ENCODE measurements at places on chromosomes 12 and 14.

DNA sequence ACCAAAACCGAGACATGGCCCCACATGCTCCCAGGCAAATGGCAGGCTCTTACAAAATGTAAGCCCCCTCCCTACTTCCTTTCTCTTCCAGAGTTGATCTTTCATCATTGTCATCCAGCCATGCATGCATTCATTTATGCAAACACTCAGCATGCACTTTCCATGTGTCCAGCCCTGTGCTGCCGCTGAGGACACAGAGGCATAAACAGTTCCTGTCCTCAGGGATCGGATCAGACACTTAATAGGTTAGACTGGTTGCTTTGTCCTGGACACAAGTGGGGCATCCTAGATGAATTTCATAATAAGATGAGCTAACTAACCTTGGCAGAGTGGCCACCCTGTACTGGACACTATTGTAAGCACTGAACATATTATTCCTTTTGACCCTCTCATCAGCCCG is 23.1 kb downstream of the PRIMA1 start:
- DNase-seq = peak; percentile 30

- no peak for DNase-seq
Observed at GRCh38 chr14:22870811-22871223, 723 bp upstream of the LRP10 start.

- DNase-seq = peak; percentile 68
Observed at GRCh38 chr12:88553941-88554658, 26.2 kb downstream of the KITLG start.

- no peak for DNase-seq
Observed at GRCh38 chr14:70366911-70367310, 7.4 kb upstream of the COX16 start.

- no peak for DNase-seq
Observed at GRCh38 chr12:65403188-65403587, 124.7 kb downstream of the MSRB3 start.

GRCh38 chr12:91877022-91877421 is 268.6 kb downstream of the BTG1 start:
- DNase-seq = peak; percentile 15
